Astrocyte (in vitro differentiated cells and primary cell): ENCODE measurements at places on chromosomes 1 and 21. TPM values are rescaled to one million over a fixed set of nuclear protein-coding genes. Genes with fewer than 3 reads are reported as not detected.

GRCh38 chr1:101238031-101238628 lies 1.3 kb downstream of the S1PR1 start:
- no peak overlapping the region for H3K27ac ChIP-seq
- H3K27me3 ChIP-seq, result no peaks in the 10 kb centered on the region
- DNase-seq, result no peak
- H3K4me1 ChIP-seq, result peaks cover 18% of the 10 kb centered on the region
- no peaks in the 10 kb centered on the region for H3K36me3 ChIP-seq

Gene SNX7
- total RNA-seq, result 38.9 and 39.9 TPM in 2 replicates

DNA sequence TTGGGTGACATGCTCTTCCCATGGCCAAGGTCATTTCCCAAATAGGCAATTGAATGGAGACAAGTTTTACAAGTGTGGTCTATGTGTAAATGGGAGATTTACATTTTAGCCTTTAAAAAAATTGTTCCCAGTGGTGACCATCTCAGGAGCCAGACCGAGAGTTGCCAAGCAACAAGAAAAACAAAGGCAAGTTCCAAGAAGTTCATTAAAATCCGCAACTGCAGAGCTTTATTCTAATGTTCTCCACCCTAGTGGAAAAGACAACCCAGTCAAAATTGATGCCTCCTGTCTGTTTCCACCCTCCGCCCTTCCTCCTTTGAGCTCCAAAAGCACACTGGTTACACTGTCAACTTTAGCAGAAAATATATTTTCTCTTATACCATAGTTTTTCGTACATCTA lies 33.2 kb upstream of the CD55 start:
- H3K27ac ChIP-seq, result no peak overlapping the region
- no peaks in the 10 kb centered on the region for H3K36me3 ChIP-seq
- DNase-seq, result no peak
- no peaks in the 10 kb centered on the region for H3K27me3 ChIP-seq
- H3K4me1 ChIP-seq, result peaks cover 2% of the 10 kb centered on the region
- no peak overlapping the region for H3K4me3 ChIP-seq

Gene KIF2C
- total RNA-seq, result 1.9 and 3.2 TPM in 2 replicates

Gene TCHHL1
- total RNA-seq, result not detected in 2 replicates

Gene CHODL
- 0.36 and 0.38 TPM in 2 replicates for total RNA-seq

DNA sequence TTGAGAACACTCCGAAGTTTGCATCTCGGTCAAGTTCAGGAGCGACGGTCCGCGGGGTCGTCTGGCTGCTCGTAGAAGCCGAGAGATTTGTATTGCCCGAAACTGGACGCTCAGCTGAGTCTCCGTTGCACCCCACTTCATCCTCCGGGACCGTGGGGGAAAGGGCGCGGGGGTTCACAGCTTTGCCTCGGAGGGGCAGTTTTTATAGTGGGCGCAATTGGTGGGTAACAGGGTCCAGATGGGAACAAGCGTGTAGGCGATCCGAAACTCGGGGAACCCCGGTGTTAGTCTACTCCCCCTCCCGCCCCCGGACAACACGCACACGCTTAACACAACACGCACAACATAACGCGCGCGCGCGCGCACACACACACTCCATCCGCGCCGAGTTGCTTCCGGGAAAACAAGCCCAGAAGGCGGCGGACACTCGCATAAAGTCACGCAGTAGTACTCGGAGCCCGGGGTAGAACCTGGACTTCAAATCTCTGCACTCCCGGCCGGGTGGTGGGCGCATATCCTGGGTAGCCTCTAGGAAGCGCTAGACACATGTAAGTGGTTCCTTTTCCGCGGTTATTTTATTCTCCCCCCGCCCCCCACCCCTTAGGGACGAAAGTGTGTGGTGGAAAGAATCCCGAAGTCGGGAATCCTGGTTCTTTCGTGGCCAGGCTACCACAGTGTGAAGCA lies 1.1 kb upstream of the JUN start:
- H3K36me3 ChIP-seq, result peaks cover 8% of the 10 kb centered on the region
- H3K4me1 ChIP-seq, result peaks cover 14% of the 10 kb centered on the region
- peak; percentile 90 for DNase-seq
- peak overlapping the region; percentile 87 for H3K4me3 ChIP-seq
- no peaks in the 10 kb centered on the region for H3K27me3 ChIP-seq

Gene CFAP45
- total RNA-seq, result 3.2 and 4.3 TPM in 2 replicates

GRCh38 chr1:90607736-90608135 lies 109.4 kb downstream of the BARHL2 start:
- no peak overlapping the region for H3K4me3 ChIP-seq
- no peaks in the 10 kb centered on the region for H3K36me3 ChIP-seq
- H3K27me3 ChIP-seq, result no peaks in the 10 kb centered on the region
- DNase-seq, result no peak
- no peak overlapping the region for H3K27ac ChIP-seq

Gene PDE9A
- 6.2 and 7.8 TPM in 2 replicates for total RNA-seq

DNA sequence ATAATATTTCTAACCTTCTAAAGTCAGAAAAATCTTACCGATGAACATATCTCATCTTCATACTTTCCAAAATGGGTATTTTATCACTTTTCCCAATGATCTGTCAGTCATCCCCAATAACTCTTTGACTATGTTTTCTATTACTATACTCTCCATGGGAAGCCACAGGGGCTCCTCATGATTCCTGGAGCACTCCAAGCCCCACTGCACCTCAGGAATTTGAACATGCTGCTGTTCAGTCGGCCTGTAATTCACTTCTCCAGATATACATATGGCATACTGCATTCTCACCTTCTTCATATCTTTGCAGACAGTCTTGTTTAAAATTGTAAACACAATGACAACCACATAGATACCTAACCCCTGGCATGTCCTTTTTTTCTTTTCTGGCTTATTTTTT lies 333.0 kb downstream of the BRINP3 start:
- no peaks in the 10 kb centered on the region for H3K4me1 ChIP-seq
- no peak for DNase-seq
- no peak overlapping the region for H3K4me3 ChIP-seq
- H3K27me3 ChIP-seq, result no peaks in the 10 kb centered on the region
- H3K36me3 ChIP-seq, result no peaks in the 10 kb centered on the region
- no peak overlapping the region for H3K27ac ChIP-seq

- H3K4me3 ChIP-seq, result no peak overlapping the region
- H3K36me3 ChIP-seq, result no peaks in the 10 kb centered on the region
- peaks cover 12% of the 10 kb centered on the region for H3K4me1 ChIP-seq
- no peak for DNase-seq
Measured at GRCh38 chr1:218872026-218872425, 301.7 kb upstream of the LYPLAL1 start.

DNA sequence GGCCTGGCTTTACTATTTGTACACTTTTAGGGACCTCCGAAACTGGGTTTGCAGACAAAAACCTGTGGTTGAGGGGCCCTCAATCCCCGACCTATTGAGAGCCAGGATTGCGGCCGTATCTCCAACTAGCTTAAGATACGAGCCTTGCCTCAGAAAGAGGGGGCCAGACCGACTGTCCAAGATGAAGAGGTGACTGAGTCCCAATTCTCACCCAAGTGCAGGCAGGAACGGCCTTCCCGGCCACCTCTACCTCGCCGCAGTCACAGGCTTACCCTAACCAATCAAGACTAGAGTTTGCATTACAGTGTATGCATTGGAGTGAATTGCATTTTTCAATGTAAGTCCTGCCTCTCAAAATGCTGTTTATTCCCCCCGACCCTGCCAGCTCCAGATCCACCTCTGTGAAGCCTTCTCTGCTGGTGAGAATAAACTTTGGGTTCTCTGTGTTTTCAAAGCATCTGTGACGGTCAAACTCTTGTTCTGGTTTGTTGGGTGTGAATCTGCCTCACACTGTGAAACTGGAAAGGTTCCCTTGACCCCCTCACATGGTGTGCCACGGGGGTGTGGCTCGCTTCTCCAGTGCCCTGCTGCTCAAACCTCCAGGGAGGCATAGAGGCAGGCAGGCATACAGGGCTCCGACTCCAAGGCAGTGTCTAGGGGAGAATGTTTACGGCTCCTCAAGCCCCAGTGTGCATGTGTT lies 62.2 kb upstream of the WLS start:
- H3K36me3 ChIP-seq, result no peaks in the 10 kb centered on the region

Gene RHOU
- total RNA-seq, result 3.5 and 6.1 TPM in 2 replicates

DNA sequence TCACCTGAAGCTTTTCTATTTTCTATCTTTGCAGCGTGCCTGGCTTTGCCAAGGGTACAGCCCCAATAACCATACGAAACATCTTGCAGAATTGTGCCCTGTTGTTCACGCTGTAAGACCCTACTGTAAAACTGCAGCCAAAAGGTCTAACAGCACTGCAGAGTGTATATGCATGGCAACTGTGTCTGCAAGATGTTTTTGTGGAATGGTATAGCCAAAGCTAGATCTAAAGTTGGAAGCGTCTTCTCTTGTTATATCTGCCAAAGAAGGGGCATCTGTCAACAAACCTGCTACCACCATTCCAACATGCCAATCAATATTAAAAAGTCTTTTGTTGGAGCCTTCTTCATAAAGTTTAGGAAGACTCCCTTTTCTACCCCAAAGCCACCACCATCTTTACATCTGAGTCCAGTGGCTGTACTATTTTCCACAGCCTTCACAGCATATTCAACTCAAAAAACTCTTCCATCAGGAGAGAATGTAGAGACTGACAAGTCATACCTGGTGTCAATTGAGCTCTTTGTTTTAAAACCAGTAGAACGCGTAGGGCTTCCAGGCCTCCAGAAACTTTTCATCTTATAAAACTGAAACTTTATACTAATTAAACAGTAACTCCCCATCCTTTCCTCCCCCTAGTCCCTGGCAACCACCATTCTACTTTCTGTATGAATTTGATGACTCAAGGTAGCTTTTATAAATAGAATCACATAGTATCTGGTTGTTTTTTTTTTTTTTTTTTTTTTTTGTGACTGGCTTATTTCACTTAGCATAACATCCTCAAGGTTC lies 40.0 kb downstream of the ZSCAN20 start:
- H3K4me3 ChIP-seq, result no peak overlapping the region
- no peak overlapping the region for H3K27ac ChIP-seq
- no peak for DNase-seq
- H3K27me3 ChIP-seq, result no peaks in the 10 kb centered on the region
- H3K36me3 ChIP-seq, result peaks cover 1% of the 10 kb centered on the region

GRCh38 chr1:198655459-198656121 lies 16.8 kb downstream of the PTPRC start:
- H3K4me1 ChIP-seq, result peaks cover 15% of the 10 kb centered on the region
- no peak overlapping the region for H3K27ac ChIP-seq
- no peaks in the 10 kb centered on the region for H3K36me3 ChIP-seq
- H3K4me3 ChIP-seq, result no peak overlapping the region
- peak; percentile 73 for DNase-seq
- H3K27me3 ChIP-seq, result no peaks in the 10 kb centered on the region
